ENCODE measurements at places on chromosomes 2 and 18.

DNA sequence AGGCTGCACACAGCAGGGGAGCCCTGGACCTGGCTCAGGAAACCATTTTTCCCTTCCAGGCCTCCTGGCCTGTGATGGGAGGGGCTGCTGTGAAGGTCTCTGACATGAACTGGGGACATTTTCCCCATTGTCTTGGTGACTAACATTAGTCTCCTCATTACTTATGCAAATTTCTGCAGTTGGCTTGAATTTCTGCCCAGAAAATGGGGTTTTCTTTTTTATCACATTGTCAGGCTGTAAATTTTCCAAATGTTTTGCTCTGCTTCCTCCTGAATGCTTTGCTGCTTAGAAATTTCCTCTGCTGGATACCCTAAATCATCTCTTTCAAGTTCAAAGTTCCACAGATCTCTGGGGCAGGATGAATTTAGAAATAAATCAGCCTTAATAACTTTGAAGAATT is 78.2 kb downstream of the EHBP1 start:
- DNase-seq: no peak

DNA sequence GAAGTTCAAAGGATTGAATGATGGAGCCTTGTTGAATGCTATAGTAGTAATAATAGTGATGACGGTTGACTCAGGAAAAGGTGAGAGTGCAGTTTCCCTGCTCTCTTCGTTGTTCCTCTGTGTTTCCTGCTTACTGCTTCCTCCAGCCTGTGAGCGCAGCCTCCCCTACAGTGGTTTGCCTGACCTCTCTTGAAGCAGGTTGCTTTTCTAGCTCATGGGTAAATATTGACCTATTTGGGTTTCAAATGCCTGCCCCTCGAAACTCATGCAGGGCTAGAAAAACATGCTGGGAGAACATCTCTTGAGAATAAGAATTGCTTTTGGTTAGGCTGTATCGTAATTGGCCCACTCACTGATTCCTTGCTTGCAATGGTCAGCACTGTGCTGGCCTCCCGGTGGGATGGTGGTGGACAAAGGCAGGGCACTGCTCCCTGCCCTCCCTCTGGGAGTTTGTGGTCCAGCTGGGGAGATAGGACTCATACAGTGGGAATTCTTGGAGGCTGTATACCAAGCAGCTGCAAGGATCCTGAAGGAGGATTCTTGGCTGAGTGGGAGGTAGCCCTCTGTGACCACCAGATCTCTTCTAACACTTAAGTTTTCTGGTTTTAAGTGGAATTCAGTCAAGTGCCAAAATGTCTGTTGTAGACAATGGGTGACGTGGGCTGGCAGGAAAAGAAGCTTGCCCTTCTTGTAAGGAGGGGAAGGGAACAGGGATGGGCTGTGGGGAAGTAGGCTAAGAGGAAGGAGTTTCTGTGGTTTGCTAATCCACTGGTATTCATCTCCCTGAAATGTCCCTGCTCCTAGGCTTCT is 5.4 kb upstream of the RNF181 start:
- no peak for DNase-seq

DNA sequence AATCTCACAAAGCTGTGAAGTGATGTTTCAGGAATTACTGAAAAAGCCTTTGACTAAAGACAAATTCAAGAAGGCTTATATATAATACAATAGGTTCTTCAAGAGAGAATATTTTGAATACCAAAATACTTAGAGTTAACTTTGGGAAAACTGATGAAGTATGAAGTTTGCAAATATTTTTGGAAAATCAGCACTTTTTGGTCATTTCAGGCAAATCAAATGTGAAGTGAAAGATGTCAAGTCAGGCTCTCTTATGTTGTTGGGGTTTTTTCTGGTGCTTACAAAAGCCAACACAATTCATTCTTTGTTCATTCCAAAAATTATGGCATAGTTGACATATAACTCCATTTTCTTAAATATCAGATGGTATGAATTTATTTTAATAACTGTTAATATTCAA is 14.7 kb upstream of the ASNSD1 start:
- DNase-seq: no peak

DNA sequence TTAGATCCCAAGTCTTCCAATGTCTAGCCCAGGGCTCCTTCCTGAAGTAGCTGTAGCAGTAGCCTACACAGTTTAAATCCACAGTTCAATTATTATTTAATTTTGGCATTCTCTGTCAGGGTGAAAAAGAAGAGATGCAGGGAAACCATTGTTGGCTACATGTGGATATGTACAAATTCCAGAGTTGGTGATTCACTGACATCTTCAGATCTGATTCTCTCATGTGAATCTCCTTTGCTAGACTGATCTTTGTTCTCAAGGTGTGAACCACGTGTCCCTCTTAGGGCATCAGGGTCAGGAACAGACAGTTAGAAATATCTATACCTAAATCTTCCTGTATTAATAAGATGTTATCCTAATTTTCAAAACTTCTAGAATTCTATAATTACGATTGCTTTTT is 36.7 kb downstream of the ADCYAP1 start:
- no peak for DNase-seq
